ENCODE measurements at places on chromosomes 6 and 20. TPM values are rescaled to one million over a fixed set of nuclear protein-coding genes. Genes with fewer than 3 reads are reported as not detected.

Gene PKHD1
- 0.45 TPM for polyA plus RNA-seq

Gene RBM24
- 0.21 TPM for polyA plus RNA-seq

Gene DDO
- polyA plus RNA-seq, result 6.4 TPM

Gene STMND1
- not detected for polyA plus RNA-seq

Gene EGFL8
- 1.9 TPM for polyA plus RNA-seq

Gene CDK19
- polyA plus RNA-seq, result 2.0 TPM

Gene KIAA0408
- polyA plus RNA-seq, result not detected

Gene MARCKS
- polyA plus RNA-seq, result 6.6 TPM

Gene CST2
- polyA plus RNA-seq, result not detected

Gene CAGE1
- polyA plus RNA-seq, result not detected

Gene KPNA5
- 1.3 TPM for polyA plus RNA-seq

Gene RSPH4A
- 0.06 TPM for polyA plus RNA-seq

Gene EYA4
- polyA plus RNA-seq, result not detected

Gene SAMD10
- 0.74 TPM for polyA plus RNA-seq

Gene FOXQ1
- not detected for polyA plus RNA-seq

Gene TMEM170B
- polyA plus RNA-seq, result 3.1 TPM

Gene MYO6
- 18.3 TPM for polyA plus RNA-seq

Gene ERVFRD-1
- 0.07 TPM for polyA plus RNA-seq

Gene SLC32A1
- not detected for polyA plus RNA-seq

Gene TMEM151B
- not detected for polyA plus RNA-seq

Gene VSX1
- polyA plus RNA-seq, result not detected

- DNase-seq, result no peak
Observed at GRCh38 chr6:102038964-102039363, 645.5 kb downstream of the GRIK2 start.

DNA sequence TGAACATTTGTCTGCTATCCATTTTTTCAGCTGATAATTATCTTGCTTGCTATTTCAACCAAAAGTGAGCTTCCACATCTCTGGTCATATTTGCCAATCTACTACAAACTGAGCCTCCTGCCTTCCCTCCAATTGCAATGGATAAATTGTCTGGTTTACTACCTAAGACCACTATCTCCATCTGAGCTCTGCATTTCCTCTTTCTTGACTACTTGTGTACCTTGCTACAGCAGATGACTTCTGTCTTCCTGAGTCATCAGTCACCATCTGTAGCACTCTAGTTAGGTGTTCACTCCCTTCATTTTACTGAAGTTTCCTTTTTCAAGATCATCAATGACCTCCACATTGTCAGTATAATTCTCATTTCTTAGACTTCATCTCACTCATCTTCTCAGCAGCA, 33.5 kb upstream of the PHIP start:
- no peak for DNase-seq

GRCh38 chr20:6976106-6976900, 208.8 kb downstream of the BMP2 start:
- DNase-seq, result no peak

- DNase-seq, result no peak
Observed at GRCh38 chr6:111534231-111534751, 51.3 kb upstream of the REV3L start.

DNA sequence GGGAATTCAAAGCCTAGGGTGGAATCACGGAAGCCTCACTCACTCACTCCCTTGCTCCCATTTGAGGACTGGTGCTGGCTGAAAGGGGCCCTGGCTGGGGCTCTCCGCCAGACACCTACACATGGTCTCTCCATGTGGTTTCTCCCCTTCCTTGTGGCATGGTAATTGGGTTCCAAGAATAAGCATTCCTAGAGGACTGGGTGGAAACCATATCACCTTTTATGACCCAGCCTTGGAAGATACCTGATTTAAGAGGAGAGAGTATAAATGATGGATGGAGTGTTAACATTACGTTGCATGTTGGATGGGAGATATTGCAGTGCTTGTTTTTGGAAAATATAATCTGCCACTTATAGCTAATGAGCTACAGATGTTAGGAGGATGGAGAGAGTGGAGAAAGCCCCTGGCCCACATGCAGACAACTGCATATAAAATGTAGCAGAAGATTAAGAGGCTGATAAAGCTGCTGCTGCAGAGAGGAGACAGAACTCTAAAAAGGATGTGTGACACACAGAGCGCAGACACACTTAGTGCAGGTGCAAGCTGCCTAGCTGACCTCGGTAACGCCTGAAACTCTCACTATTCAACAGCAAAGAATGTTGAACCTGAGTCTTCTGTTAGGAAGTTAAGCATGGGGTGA, 23.3 kb upstream of the CDKN1A start:
- no peak for DNase-seq

GRCh38 chr6:156773935-156774852, 3.0 kb upstream of the ARID1B start:
- DNase-seq, result no peak

DNA sequence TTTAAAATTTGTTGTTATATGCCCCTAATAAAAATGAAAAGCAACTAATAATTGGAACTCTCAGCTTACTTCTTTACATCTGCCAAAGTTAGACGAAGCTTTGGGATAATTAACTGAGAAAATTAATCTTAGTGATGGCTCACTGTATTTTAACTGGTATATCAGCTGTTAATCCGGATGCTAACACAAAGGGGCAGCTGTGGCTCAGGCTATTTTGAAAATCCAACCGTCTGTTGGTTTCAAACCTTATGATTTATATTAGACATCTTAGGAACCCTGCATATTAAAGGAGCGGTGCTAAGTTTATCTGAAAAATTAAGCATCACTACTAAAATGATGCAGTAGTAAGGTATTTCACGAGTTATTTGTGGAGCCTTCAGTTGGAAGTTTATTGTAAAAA, 96.6 kb downstream of the AKAP7 start:
- DNase-seq, result no peak

- DNase-seq, result no peak
Observed at GRCh38 chr20:32702706-32703425, 29.1 kb upstream of the C20orf203 start.

DNA sequence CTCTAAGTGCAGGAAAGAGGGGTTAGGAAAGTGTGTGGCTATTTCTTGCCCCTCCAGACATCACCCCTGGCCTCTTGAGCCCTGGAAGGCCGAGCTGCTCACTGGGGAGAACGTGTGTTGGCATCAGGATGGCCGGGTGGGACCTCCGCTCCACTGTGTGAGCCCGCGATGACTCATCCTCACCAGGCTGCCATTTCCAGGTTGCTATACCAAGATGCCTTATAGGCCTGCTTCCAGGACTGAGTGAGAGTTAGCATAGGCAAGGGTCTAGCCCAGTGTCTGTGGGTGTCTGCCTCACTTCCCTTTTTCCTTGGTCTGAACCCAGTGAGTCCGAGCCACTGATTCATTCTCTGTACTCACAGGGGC, 105.0 kb downstream of the MRPL14 start:
- DNase-seq, result no peak

GRCh38 chr6:125781314-125781868, 9.4 kb upstream of the NCOA7 start:
- no peak for DNase-seq

GRCh38 chr6:116761779-116762178, 3.7 kb downstream of the FAM162B start:
- DNase-seq, result no peak

GRCh38 chr20:364905-365794, 15.4 kb upstream of the TRIB3 start:
- DNase-seq, result no peak

- no peak for DNase-seq
Observed at GRCh38 chr20:59857966-59858365, 75.5 kb downstream of the SYCP2 start.

DNA sequence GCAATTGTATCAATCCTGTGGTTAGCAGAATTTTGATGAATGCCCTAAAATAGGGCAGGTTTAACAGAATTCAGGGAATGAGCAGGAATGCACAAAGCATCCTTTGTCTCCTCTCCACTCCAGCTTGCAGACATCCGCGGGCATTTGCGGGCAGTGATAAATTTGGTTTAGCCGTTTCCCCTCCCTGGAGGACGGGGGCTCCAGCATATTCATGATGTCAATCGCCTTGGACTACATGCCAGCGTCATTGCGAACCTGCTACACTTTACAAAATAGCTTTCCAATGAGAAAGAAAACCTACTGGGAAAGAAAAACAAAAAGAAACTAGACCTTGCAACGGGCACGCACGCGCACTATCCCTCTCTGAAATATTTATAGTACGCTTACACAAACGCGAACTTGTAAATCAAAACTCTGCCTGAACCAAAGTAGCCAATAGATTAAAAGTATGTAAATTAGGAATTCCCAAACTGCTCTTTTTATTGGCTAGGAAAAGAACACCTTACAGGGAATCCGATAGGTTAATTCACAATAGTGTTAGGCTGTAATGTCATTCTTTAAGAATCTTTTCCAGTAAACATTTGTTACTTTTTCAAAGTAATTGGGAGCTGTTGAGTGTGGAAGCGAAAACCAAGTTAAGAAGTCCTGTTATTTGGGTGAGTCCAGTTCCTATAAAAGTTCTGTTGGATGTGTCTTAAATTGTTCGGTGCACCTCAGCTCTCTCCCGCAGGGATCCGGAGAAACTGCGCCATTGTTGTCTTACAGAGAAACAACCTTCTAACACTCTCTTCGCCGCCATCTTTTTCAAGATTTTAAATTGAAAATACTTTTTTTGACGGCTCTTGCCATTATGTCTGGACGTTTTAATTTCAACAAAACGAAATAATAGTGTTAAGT, 136.7 kb downstream of the HFE start:
- peak; percentile 68 for DNase-seq

DNA sequence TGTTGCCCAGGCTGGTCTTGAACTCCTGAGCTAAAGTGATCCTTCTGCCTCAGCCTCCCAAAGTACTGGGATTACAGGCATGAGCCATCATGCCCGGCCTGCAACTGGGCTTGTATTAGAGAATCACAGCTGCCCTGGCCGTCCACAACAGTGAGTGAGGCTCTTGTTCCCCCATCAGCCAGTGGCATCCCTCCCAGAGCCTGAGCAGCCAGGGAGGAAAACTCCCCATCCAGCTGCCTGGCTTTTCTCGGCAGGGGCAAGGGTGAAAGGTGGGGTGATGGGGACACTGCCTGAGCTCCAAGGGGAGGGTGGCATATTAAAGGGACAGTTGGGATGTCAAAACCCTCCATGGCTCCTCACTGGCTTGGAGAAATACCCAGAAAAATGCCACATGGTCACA, 185.6 kb downstream of the NFATC2 start:
- DNase-seq, result no peak

DNA sequence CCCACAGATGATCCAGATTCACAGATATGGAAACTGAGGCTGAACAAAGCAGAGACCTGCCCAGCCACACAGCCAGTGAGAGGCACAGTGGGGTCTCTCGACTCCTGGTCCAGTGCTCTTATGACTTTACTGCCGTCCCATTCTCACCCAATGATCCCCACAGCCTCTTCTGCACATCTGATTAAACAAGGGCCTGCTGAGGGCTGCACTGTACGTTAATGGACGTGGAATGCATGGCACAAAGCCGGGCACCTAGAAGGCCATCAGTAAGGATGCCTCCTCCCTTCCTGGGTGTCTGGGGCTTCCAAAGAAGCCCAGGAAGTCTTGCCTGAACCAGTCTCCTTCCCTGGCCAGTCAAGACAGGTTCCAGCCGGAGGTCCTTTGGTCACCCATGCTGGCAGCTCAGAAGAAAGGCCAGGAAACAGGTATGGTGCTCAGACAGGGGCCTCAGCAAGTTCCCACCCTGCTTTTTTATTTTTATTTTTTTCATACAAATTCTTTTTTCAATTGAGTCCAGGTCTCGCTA, 3.8 kb downstream of the TFEB start:
- DNase-seq, result no peak

GRCh38 chr6:144729502-144729901, 444.4 kb downstream of the UTRN start:
- DNase-seq, result no peak

GRCh38 chr6:26206868-26207801, 119.9 kb downstream of the HFE start:
- DNase-seq, result no peak

- DNase-seq, result no peak
Observed at GRCh38 chr20:16930656-16931055, 182.5 kb downstream of the OTOR start.

DNA sequence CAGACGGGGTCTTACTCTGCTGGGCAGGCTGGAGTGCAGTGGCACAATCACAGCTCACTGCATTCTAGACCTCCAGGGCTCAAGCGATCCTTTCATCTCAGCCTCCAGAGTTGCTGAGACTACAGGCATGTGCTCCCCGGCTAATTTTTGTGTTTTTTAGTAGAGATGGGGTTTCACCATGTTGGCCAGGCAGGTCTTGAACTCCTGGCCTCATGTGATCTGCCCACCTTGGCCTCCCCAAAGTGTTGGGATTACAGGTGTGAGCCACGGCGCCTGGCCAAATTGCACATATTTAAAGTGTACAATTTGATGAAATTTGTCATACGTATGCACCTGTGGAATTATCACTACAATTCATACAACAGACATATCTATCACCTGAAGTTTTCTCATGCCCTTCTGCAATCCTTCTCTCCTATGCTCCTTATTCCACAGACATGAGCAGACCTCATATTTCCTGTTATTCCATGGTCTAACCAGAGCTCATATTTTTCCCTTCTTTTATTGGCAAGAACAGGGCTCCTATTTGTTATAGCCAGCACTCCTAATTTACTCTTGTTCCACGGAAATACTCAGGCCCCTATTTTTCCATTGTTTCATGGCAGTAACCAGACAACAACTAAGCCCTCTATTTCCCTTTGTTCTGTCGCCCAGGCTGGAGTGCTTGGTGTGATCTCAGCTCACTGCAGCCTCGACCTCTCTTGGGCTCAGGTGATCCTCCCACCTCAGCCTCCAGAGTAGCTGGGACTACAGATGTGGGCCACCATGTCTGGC, 2.2 kb upstream of the CSTL1 start:
- DNase-seq, result no peak

DNA sequence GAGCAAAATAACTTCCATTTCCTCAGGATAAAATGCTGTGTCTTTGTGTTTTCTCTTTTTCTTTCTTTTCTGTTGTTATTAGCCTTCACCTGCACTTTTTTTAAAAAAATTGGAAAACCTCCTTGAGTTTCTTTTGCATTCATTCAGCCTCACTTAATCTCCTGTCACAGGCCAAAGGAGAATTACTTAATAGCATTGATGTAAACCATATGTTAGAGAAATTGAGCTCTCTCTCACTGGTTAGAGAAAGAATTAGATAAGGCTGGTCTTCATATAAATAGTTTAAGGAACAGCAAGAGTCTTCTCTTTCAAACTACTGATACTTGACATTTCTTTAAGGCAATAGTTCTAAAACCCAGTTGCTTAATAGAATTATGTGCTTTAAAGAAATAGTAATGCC, 564.2 kb downstream of the TFAP2B start:
- DNase-seq, result no peak

GRCh38 chr6:147054158-147054557, 150.1 kb upstream of the STXBP5 start:
- no peak for DNase-seq

Measured in liver (tissue), 10 donors.